Suppressor macrophage treated with lipopolysaccharide for 1 hour (primary cell): ENCODE measurements at places on chromosomes 1 and 21.

GRCh38 chr1:233440951-233441401, 113.5 kb downstream of the MAP3K21 start:
- peak; percentile 67 for DNase-seq

DNA sequence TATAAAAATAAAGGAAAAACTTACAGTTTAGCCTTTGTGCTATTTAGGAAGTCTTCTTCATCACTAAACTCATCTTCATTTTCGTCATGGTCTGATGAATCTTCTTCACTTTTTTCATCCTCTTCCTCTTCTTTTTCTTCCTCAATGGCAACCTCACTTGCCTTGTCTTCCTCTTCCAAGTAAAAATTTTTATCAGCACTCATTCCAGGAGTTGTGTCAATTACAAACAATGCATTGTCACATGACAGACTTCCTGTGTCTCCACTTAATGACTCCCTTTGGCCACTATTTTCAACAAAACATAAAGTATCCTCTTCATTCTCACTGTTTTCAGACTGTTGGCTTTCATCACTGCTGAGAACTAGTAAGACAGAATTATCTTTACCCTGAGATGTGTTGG, 2.8 kb downstream of the DNTTIP2 start:
- no peak for DNase-seq

- DNase-seq: no peak
These were observed 206.3 kb downstream of the FOXD2 start for GRCh38 chr1:47644212-47644573.

GRCh38 chr1:63330331-63330916, 8.1 kb downstream of the FOXD3 start:
- DNase-seq: no peak

- no peak for DNase-seq
These were observed 213.5 kb downstream of the SMYD3 start for GRCh38 chr1:246293366-246294121.
